Fibroblast of skin of right biceps (primary cell): ENCODE measurements at places on chromosomes 16 and 17.

DNA sequence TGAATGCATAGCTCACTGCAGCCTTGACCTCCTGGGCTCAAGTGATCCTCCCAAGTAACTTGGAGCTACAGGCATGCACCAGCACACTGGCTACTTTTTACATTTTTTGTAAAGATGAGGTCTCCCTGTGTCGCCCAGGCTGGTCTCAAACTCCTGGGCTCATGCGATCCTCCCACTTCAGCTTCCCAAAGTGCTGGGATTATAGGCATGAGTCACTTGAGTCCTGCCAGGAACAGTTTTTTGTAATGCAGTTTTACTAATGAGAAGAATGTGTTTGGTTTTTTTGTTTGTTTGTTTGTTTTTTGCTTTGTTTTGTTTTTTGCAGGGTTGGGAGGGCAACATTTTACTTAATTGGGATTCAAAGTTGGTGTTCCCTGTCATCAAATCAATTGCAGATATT lies 22.2 kb downstream of the SOST start:
- peak; percentile 30 for DNase-seq

DNA sequence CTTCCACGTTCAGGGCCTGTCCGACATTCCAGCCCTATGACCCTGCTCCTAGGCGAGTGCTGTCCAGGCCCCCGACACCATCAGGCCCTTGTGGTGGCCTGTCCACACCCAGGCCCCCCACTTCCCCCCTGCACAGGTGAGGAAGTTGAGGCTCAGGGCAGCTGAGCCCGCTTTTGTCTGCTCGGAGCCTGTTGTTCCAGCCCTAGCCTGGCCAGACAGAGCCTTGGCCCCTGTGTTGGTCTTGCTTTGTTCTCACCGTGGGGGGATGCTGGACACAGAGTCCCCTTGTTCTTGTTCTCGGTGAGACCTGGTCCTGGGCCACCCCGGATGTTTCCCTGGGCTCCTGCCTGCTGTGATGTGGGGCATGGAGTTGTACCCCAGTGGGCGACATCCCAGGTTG lies 52.1 kb upstream of the ZNF750 start:
- DNase-seq = no peak

DNA sequence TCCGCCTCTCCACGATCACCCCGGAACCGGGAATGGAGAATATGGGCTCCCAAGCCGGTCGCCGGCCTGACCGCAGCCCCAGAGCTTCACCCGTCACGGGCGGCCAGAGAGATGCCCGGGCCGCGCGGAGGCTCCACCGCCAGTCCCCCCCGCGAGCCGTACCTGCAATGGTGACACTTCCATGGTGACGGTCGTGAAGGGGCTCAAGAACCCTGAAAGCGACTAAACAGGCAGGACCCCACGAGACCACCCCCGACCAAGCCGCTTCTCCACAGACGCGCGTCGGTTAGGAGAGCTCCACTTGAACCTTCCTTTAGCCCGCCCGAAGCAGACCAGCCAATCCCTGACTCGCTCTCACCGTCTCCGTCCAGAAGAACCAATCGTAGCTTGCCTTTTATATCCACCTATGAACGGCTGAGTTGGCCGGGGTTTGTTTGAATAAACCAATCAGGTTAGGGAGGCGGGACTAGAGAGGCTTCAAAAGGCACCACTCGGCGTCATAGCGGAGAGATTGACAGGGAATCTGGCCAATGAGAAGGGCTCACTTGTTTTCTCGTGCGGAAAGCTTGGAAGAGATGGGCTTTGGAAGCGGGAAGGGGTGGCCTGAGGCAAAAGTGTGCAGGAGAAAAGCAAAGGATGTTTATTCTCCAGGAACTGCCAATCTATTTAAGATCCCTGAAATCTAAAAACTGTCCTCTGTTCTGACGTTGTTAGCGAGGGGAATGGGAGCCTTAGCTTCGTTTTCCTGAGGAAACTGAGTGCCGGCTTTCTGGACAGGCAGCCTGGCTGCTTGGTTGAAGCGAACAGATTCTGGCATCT lies at the start of gene TOP2A:
Gene TOP2A, minus strand, starts transcription at position 288 of the 819 bp plus-strand sequence. Its CDS starts 105 bp downstream, at position 183.
- peak; percentile 100 for DNase-seq

DNA sequence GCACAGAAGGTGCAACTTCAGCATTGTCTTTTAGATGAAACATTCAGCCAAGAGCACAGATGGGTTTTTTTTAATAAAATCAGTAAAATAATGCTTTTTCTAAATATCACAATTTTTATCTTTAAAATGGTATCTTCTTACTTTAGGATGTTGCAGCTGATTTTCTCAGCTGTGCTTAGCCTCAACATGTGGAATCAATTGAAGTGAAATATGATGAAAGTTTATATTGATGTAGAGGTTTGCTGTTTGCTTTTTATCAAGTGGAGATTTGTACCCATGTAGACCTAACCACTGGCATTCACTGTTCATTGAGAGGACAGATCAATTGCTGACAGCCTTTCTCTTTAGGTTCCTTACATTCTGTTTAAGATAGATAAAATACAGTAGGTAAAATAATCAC lies 107.8 kb downstream of the CYB561 start:
- peak; percentile 10 for DNase-seq

DNA sequence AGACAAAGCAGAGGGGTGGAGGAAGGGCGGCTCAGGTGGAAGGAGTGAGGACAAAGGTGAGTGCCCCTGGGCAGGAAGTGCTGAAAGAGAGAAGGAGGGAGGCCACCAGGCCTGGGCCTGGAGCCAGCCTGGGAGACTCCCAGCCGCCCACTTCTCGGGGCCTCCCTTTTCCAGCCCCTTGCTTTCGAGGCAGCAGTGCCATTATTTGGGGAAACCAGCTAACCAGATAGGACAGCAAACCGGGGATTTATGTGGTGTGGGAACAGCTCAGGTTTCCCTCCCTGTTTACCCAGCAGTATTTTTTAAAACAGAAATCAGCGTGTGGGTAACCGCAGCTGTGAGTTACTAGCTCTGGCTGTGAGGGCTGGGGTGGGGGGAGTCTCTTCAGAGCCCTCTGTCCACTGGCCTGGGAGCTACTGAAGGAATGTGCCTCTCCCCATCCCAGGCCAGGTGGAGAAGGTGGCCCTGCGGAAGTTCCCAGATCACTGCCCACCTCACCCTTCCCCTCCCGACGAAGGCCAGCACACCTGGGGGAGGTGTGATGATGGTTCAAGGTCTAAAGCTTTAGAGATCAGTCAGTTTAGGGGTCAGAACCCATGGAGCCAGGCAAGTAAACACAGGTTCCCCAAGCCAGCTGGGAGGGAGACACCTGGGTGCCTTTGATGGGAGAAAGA lies 8.4 kb upstream of the MEOX1 start:
- DNase-seq = peak; percentile 46

- DNase-seq = no peak
These were observed 11.2 kb downstream of the GTF3C1 start for GRCh38 chr16:27538528-27538927.

DNA sequence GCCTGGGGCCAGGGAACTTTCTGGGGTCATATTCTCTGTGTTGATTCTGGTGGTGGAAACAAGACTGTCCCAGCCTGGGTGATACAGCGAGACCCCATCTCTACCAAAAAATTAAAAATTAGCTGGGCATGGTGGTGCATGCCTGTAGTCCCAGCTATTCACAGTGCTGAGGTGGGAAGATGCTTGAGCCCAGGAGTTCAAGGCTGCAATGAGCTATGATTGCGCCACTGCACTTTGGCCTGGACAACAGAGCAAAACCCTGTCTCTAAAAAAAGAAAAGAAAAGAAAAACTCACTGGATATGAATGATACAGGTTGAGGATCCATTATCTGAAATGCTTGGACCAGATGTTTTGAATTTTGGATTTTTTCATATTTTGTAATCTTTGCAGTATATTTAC lies 13.6 kb downstream of the SCGB1C2 start:
- DNase-seq = no peak

DNA sequence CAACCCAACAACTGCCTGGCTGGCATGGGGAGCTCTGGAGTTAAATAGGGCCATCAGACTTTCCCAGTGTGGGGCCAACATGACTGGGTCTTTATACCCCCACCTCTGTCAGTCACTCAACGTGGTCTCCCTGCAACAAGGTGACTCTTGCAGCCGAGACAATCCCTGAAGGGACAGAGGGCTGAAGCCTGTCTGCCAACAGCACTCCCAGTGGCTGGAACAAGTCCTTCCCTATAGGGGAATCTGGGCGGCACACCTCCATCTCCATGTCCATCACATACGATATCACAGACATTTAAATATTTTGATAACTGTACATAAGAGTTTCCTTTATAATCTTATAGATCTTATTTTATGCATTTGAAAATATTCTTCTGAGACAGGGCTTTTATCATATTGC lies 4.8 kb upstream of the MAPT start:
- DNase-seq = no peak

DNA sequence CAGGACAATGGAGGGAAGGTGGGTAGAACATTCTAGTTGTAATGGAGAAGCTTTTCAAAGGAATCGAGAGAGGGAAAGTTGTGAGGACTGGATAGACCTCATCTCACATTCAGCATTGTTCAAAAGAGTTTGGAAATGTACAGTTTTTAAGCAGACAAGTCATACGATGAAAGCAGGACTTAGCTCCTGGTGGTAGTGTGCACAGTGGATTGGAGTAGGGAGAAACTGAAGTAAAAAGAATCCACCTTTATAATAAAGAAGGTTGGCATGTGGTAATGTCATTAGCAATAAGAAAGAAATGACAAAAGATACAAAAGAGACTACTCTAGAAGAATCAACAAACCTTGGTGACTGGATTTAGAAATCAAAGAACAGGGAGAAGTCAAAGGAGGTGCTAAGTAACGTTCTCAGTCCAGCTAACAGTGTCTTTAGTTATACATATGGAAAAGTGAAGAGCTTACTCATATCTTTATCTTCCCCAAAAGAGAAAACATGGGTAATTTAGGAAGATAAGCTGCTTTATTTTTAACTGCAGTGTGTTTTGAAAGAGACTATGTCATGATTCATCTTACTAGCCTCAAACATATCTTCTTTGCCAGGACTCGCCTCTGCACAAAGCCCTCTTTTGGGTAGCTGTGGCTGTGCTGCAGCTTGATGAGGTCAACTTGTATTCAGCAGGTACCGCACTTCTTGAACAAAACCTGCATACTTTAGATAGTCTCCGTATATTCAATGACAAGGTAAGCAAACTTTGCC lies 18.7 kb upstream of the EVI2A start:
- DNase-seq = peak; percentile 80

DNA sequence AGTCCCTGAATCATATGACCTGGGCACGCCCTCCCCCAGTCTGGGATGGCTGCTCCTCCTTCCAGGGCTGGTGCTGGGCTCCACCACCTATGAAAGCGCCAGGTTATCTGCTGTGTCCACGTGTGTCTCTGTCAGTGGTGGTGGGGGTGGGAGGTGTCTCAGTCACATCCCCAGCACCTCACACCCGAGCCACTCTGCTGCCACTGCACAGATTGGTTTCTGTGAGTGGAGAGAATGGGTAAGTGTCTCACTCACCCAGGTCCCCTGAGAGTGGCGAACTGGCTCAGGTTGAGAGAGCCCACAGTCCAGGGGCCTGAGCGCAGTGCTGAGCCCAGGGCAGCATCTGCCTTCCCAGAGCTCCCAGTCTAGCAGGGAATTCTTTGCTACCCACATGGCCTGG lies 79.0 kb downstream of the PLD6 start:
- DNase-seq = no peak

DNA sequence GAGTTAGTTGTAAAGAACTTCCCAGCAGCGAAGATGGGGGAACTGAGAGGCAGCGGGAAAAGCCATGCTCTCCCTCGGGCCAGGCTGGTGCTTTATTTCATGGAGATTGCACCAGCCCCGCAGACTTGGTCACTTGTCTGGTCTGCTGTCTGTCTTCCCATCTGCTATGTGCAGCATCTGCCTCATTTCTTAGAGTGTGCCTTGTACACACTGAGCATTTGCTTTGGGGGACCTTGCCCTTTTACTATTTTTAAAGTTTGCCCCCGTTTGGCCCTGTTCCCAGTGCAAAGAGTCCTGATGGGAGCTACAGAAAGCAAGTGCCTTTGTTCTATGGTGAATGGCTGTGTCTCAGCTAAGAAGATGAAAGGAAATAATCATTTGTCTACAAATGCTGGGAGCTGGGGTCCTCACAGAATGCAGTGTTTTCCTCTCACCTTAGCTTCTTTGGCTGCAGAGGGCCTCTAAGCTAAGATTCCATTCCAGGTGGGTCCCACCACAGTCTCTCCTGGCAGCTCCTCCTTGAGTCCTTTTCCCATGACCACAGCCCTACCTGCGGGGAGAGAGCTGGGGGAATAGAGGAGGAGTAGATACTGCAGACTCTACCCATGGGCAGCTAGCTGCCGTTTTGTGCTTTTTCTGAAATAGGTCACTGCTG lies 25.1 kb upstream of the CNOT1 start:
- no peak for DNase-seq

- no peak for DNase-seq
These were observed 4.3 kb downstream of the TRAF4 start for GRCh38 chr17:28747801-28748750.

- DNase-seq = no peak
These were observed 29.8 kb upstream of the KCNJ2 start for GRCh38 chr17:70139449-70139993.

GRCh38 chr16:87826798-87827587 lies 42.3 kb downstream of the SLC7A5 start:
- no peak for DNase-seq

GRCh38 chr17:83077411-83077810 lies 2.0 kb upstream of the METRNL start:
- DNase-seq = no peak

- no peak for DNase-seq
These were observed 12.1 kb upstream of the HYDIN start for GRCh38 chr16:71242601-71243000.

DNA sequence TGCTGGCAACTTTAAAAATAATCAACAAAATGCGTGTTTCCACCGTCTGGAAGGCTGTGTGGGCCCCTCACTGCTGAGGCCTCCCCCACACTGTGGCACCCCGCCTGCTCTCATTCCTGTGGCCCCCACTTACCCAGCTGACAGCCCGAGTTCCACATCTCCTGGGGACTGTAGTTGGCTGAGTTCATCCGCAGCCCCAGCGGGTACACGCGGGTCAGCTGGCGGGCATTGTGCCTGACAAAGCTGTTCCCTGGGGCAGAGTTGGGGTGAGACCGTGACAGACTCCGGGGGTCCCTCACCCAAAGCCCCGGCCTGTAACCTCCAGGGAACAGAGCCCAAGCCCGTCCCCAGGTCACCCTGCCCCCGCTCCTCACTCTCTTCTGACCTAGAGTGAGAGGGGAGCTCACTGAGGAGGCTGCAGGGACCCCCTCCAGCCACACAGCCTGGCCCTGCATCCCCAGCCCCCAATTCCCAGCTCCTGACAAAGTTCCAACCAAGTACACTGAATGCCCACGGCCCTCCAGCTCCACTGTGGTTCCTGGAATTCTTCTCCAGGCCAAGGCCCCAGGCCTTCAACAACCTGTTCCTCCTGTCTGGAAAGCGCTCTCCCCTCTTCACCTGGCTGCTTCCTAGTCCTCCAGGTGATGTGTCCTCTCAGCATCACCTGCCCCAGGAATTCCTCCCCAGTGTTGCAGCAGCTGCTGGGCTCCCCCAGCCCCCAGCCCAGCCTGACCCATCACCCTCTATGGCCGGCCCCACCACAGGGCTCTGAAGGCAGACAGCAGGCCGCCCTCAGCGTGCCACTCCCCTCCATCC lies 18.0 kb downstream of the PLCD3 start:
- no peak for DNase-seq

DNA sequence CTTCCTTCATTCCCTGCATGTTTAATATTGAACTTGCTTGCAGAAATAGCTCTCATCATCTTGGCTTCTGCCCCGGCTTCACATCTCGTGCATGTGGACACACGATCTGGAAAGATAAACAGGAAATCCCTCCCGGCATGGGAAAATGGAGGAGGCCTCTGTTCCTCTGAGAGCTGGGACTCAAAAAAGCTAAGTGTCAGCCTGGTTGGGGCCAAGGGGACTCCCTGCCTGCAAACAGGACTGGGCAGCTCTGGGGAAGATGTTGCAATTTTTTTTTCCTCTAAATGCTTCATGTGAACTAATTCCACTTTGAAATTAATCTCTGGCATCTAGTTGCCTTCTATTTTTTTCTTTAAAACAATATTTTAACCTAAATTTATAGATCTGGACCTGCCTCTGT lies 24.8 kb downstream of the ITPRIPL2 start:
- peak; percentile 66 for DNase-seq
